MCF 10A (cell line): ENCODE measurements at places on chromosomes 5 and 9. TPM values are rescaled to one million over a fixed set of nuclear protein-coding genes. Genes with fewer than 3 reads are reported as not detected.

Gene GGTA1
- not detected in 2 replicates for total RNA-seq

Gene PIP5KL1
- total RNA-seq, result 4.0 and 5.7 TPM in 2 replicates

Gene PTGS1
- 0.20 and 0.70 TPM in 2 replicates for total RNA-seq

Gene PCDHB16
- 1.8 and 2.5 TPM in 2 replicates for total RNA-seq

Gene IRX1
- total RNA-seq, result 13.8 and 15.5 TPM in 2 replicates

Gene HTR4
- not detected in 2 replicates for total RNA-seq

Gene ANKRD18B
- total RNA-seq, result 12.5 and 13.0 TPM in 2 replicates

Gene THBS4
- 0.82 and 1.2 TPM in 2 replicates for total RNA-seq

Gene IL5
- not detected in 2 replicates for total RNA-seq

Gene CTNND2
- not detected in 2 replicates for total RNA-seq

Gene ORM1
- not detected in 2 replicates for total RNA-seq

Gene TMEM215
- not detected in 2 replicates for total RNA-seq

Gene MRNIP
- total RNA-seq, result 40.3 and 42.8 TPM in 2 replicates

Gene ESM1
- total RNA-seq, result not detected in 2 replicates

Gene VCAN
- total RNA-seq, result 44.1 and 50.6 TPM in 2 replicates

Gene NEURL1B
- total RNA-seq, result 4.8 and 7.6 TPM in 2 replicates

Gene PTGES
- total RNA-seq, result 74.0 and 96.6 TPM in 2 replicates

Gene TMC1
- not detected in 2 replicates for total RNA-seq

Gene TRPM6
- total RNA-seq, result 0.22 TPM in 1 of 2 replicates, not detected in the other

Gene EHMT1
- 77.2 and 79.7 TPM in 2 replicates for total RNA-seq

Gene GRIA1
- total RNA-seq, result not detected in 2 replicates

Gene SPOCK1
- 34.3 and 61.6 TPM in 2 replicates for total RNA-seq

Gene PCDHGA1
- 0.20 and 0.35 TPM in 2 replicates for total RNA-seq

Gene ALDH7A1
- 46.8 and 89.1 TPM in 2 replicates for total RNA-seq

Gene COL5A1
- not detected in 2 replicates for total RNA-seq

Gene ACO1
- total RNA-seq, result 28.6 and 31.4 TPM in 2 replicates

Gene GCNT4
- total RNA-seq, result 1.4 and 1.8 TPM in 2 replicates

Gene WHRN
- 9.4 and 12.8 TPM in 2 replicates for total RNA-seq

Gene GPR21
- total RNA-seq, result 0.37 TPM in 1 of 2 replicates, not detected in the other

Gene PDE6A
- 0.22 and 0.42 TPM in 2 replicates for total RNA-seq

Gene PRDM9
- total RNA-seq, result not detected in 2 replicates

Gene UGCG
- 29.5 and 31.4 TPM in 2 replicates for total RNA-seq

Gene HAVCR2
- 0.17 TPM in 1 of 2 replicates, not detected in the other for total RNA-seq

Gene VLDLR
- total RNA-seq, result 5.0 and 7.2 TPM in 2 replicates

Gene SPINK1
- total RNA-seq, result 1.5 and 4.0 TPM in 2 replicates

Gene SLC25A48
- not detected in 2 replicates for total RNA-seq

Gene PPP2R2B
- total RNA-seq, result 0.54 TPM in 1 of 2 replicates, not detected in the other
